ENCODE measurements at places on chromosomes 7 and 10.

GRCh38 chr10:33199731-33200232 is 134.7 kb downstream of the NRP1 start:
- DNase-seq: no peak

GRCh38 chr7:121558288-121558687 is 162.2 kb upstream of the FAM3C start:
- DNase-seq: no peak

- DNase-seq: no peak
Measured at GRCh38 chr7:139714163-139714901, 63.5 kb downstream of the HIPK2 start.

- no peak for DNase-seq
Measured at GRCh38 chr10:132654121-132654571, 116.6 kb downstream of the INPP5A start.

GRCh38 chr7:43479042-43479441 is 103.9 kb upstream of the STK17A start:
- no peak for DNase-seq

DNA sequence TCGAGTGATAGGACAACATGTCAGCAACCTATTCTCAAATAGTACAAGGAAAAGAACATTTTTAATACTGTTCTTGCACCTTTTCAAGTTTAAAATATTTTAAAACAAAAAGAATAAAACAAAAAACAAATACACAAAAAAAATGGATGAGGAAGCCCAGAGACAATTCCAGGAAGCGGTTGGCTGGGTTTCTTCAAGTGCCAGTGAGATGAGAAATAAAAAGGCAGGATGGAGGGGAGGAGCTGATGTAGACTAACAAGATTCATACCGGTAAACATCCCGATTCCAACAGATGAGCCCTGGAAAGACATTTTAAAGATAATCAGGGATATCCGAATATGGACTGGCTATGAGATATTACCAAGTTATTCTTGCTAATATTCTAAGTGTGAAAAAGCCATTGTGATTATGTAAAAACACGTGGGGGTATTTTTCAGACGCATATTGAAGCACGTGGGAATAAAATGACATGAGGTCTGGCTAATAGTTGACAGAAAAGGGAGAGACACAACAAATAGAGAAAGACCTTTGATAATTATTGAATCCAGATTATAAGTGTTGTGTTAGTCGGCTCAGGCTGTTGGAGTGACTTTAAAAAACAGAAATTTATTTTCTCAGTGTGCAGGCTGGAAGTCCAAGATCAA is 101.3 kb upstream of the LRRC4 start:
- DNase-seq: no peak

All from stimulated activated CD4-positive, alpha-beta T cell treated with anti-CD3 and anti-CD28 coated beads, Interleukin-1b, Interleukin-23, amount 100 ng/mL, for 24 hours (primary cell).